ENCODE measurements at places on chromosomes 13 and 19.

DNA sequence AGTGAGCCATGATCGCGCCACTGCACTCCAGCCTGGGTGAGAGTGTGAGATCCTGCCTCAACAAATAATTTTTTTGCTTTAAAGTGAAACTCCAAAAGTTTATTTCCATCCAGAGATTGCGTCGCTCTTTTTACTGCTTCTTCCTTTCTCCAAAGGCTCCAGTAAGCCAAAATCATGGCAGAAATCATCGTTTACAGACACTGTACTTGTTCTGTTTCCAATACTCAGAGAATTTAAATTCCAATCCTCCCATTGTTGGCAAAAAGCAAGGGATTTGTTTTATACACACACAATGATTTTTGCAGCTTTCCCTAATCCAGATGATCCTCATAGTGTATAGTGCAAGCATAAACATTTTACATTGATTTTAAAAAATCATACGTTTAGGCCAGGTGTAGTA, 15.3 kb downstream of the FBXO27 start:
- no peak for DNase-seq

GRCh38 chr13:35855531-35856019, 275.6 kb downstream of the DCLK1 start:
- no peak for DNase-seq

DNA sequence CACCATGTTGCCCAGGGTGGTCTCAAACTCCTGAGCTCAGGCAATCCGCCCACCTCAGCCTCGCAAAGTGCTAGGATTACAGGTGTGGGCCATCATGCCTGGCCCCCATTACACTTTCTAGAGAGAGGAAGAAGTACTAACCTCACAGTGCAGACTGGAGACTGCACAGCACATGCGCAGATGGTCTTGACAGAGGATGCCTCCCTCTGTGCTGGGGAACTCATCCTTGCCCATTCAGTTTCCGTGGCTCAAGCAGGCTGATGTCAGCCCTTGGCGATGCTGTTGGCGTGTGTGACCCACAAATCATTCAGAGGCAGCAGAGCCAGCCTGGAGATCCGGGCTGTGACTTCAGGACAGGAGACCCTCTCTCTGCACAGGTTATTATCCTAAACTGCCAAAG, 14.6 kb upstream of the FFAR2 start:
- DNase-seq = no peak

GRCh38 chr19:48796298-48797083, 14.3 kb downstream of the BCAT2 start:
- no peak for DNase-seq

- peak; percentile 59 for DNase-seq
Observed at GRCh38 chr19:3094601-3095440, 659 bp downstream of the GNA11 start.

DNA sequence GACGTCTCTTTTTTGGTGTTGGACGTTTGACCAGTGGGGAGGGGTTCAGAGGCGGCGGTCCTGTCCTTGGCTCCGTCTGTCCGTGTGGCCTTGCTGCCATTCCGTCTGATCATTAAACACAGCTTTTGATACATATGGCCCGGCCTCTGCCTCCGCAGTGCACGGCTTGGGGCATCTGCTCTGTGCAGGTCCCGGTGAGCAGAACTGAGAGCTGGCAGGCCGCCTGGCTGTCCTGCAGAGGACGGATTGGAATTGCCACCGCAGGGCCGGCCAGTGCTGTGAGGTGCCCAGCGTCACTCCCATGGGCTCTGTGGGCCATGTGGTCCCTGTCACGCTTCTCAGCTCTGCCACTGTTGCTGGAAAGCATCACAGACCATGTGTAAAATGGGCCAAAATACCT, 5.4 kb upstream of the TMPRSS9 start:
- DNase-seq = no peak

DNA sequence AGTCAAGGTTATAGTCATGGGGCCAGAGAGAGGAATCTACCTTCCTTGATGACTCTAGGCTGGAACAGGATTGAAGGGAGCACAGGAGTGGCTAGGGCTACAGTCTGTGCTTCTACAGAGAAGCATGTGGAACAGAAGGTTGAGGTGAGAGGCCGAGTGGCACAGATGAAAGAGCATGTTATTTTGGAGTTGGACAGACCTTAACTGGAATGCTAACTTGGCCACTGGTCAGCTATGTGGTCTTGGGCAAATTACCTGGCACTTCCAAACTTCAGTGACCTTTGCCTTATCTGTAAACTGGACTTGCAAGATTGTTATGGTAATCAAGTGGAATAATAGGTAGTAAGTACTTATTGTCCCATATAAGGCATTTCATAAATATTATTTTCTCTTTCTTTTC, 252.7 kb downstream of the KCNRG start:
- no peak for DNase-seq

GRCh38 chr19:15292847-15293582, 39.3 kb downstream of the BRD4 start:
- no peak for DNase-seq

DNA sequence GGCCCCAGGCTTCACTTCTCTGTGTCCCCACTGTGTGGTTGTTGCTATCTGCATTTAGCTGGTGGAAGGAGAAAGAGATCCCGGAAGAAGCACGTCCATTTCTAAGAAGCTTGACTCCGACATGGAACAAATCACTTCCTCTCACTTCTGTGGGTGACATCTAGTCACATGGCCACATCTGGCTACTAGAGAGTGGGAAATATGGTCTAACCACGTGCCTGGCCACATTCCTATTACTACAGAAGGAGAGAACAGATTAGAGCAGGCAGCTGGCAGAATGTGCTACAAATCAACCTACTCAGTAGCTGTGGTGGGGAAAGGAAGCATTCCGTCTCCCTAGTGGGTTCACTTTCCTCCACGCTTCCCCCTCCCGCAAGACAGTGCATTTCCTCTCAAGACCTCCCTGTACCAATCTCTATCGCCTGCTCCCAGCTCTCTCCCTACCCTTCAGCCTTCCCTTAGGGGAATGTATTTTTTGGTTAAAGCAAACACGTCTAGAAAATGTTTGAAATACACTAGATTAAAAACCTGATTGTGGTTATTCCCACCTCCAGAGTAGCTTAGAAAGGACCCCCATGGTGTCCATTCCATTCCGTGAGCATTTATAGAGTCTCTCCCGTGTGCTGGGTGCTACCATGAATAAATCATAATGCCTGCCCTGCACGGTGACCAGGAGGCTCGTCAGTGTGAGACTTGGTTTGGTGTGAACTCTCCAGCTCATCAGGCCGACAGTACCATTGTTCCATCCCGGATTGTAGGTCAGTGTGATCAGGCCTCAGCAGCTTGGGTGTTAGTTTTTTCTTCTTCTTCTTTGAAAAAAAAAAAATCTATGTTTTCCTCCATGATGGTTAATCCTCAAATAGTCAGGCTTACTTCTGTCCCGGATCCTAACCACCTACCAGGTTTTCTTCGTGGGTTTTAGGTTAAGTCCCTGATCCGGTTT, 8.0 kb upstream of the AMER2 start:
- no peak for DNase-seq

- DNase-seq = no peak
Observed at GRCh38 chr19:14519860-14520407, 1.7 kb upstream of the DNAJB1 start.

DNA sequence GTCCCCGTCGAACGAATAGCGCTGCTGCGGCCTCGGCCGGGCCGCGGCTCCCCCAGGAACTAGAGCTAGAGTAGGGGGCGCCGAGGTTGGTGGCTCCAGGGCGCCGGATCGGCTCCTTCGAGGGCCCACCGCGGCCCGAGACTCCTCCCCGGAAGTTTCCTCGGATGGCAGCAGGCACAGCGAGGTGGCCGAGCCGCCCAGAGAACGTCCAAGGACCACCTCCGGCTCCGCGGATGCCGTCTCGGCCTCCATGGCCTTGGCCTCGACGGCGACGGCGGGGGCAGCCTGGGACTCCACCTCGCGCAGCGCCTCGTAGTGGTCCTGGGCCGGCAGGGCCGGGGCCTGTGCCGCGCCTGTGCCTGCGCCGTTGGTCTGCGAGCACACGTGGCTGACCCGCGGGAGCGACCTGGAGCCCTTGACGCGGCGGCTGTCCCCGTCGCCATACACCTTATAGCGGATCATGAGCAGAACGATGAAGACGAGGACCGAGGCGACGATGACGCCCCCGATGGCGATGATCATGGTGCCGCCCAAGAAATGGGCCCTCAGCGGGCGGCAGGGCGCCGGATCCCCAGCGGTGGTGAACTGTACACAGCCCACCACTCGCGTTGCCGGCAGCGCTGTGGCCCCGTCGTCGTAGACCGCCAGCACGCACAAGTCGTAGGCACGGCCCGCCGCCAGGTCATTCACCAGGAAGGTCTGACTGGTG, 11.8 kb downstream of the IFNL1 start:
- DNase-seq = no peak

DNA sequence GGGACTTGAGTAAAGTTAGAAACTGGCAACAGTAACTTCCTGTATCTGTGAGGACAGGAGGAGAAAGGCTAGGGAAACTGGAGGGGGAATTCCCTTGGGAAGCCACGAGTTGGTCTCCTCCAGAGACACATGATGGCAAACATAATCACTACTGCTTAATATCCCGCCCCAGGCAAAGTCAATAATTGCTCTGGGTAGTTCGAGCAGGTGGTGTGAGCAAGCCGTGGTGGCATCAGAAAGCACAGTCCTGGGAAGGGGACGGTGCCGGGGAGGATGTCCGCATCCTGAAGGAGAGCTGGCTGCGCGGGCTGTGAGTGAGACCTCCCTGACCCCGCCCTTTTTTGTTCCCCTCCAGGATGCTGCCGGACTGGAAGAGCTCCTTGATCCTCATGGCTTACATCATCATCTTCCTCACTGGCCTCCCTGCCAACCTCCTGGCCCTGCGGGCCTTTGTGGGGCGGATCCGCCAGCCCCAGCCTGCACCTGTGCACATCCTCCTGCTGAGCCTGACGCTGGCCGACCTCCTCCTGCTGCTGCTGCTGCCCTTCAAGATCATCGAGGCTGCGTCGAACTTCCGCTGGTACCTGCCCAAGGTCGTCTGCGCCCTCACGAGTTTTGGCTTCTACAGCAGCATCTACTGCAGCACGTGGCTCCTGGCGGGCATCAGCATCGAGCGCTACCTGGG, 1.4 kb downstream of the FFAR2 start:
- DNase-seq = no peak

GRCh38 chr13:99072356-99072755, 94.5 kb upstream of the DOCK9 start:
- DNase-seq = no peak

- no peak for DNase-seq
Observed at GRCh38 chr19:14840206-14840605, 5.2 kb upstream of the OR7A5 start.

- DNase-seq = no peak
Observed at GRCh38 chr13:97193577-97193976, 28.6 kb upstream of the MBNL2 start.

DNA sequence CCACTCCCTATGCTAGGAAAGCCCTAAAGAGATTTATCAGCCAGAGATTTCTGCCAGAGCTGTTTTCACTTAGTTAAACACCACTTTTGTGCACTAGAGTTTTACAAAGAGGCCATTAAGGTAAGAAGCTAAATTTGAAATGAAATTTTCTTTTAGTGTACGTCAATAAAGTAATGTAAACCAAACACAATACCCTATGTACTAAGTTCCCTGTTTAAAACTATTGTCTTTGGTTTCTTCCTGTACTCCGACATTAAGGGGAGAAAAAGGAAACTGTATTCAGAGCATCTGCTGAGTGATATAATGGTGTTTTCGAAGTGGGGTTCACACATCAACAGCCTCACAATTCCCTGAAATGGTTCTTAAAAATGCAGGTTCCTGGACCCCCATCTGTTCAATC, 40.7 kb upstream of the STARD13 start:
- DNase-seq = no peak

DNA sequence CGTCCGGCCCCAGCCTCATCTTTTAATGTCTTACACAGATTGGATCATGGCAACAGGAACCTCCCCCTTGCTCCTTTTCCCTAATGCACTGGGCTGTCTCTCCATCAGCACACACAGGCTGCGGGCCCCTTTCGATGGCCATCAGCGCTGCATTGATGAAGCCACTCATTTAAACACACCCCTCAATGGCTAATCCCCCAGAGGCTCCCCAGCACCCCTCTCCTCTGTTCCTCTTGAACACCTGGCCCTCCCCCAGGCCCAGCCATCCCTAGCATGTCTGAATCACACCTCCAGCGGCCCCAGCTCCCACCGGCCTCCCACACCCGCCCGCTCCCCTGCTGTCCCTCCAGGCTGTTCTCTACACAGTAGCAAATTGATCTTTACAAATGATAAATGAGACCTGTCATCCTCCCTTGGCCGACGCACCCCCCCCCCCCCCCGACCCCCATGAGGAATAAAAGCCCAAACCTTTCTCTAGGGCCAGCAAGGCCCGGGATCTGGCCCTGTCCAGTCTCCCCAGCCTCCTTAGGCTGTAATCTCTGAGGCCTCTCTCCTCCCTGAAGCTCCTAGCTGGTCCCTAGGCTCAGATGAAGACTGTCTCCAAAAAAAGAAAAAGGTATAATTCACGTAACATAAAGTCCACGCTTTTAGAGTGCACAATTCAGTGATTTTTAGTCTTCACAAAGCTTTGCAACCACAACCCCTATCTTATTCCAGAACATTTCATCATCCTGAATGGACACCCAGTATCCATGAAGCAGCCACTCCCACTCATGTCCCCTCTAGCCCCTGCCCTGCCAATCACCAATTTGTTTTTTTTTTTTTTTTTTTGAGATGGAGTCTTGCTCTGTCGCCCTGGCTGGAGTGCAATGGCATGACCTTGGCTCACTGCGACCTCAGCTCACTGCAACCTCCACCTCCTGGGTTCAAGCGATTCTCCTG, 7.4 kb downstream of the RPL28 start:
- DNase-seq = no peak

GRCh38 chr13:100442095-100442832, 146.3 kb downstream of the GGACT start:
- no peak for DNase-seq

GRCh38 chr13:20814224-20814910, 40.6 kb upstream of the EEF1AKMT1 start:
- DNase-seq = no peak

- no peak for DNase-seq
Observed at GRCh38 chr13:33349288-33349985, 63.9 kb upstream of the STARD13 start.

DNA sequence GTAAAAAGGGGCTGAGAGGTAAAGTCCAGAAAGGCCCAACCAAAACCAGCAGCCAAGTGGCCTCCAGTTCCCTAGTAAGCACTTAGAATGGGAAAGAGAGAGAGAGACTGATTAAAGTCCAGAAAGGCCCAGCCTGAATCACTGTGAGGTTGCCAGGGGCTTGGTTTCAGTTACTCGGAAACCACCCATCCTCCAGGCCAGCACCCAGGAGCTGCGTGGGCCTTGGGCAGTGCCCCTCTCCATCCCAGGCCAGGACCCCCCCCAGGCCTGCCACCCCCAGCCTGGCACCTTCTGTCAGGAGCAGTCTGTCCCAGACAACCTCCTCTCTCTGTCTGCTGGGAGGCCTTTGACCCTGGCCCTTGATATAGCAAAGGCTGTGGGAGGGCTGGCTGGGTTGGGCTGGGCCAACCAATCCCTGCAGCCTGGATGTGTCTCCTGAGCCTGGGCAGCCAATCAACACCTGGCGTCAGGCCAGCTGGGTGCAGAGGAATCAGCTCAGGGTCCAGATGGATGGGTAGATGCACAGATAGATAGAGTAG, at the start of gene CYP4F2:
Gene CYP4F2, minus strand, starts transcription at position 337 of the 539 bp plus-strand sequence. CDS start 463 bp downstream, outside the sequence.
- no peak for DNase-seq

Data from CD8-positive, alpha-beta T cell (primary cell).